Hematopoietic multipotent progenitor cell treated with erythropoietin and hydrocortisone succinate and interleukin-3 and kit ligand, for 6 days (in vitro differentiated cells): ENCODE measurements at places on chromosomes 7 and 10.

DNA sequence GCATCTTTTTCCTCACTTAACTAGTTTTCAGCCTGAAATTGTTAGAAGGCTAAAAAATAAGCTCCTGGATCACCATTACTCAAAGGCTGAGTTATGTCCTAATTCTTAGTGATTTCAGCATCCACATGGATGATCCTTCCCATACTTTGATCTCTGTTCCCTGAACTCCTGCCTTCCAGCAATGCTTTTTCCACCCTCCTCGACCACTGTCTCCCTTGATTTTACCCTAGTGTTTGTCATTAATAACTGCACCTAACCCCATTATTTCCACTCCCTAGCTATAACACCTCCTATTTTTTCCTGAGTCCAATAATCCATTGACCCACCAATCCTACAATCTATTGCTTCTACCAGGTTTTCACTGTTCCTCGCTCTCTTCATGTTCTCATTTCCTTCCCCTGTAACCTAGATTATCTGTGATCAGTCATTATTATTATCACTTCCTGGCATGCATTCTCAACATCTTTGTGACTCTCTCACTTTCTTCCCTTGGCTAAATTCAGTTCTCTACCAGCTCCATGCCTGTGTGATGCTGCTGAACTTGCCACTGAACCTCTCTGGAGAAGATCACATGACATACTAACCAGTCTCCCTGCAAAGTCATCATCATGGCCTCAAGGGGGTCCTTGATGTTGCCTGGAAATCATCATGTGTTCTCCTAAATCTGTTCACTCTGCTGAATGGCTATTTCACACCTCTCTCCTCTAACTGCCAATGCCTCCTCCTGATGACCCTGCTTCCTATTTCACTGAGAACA, 6.5 kb upstream of the CALU start:
- no peak for DNase-seq

GRCh38 chr7:159096736-159097581, 47.7 kb downstream of the VIPR2 start:
- no peak for DNase-seq

DNA sequence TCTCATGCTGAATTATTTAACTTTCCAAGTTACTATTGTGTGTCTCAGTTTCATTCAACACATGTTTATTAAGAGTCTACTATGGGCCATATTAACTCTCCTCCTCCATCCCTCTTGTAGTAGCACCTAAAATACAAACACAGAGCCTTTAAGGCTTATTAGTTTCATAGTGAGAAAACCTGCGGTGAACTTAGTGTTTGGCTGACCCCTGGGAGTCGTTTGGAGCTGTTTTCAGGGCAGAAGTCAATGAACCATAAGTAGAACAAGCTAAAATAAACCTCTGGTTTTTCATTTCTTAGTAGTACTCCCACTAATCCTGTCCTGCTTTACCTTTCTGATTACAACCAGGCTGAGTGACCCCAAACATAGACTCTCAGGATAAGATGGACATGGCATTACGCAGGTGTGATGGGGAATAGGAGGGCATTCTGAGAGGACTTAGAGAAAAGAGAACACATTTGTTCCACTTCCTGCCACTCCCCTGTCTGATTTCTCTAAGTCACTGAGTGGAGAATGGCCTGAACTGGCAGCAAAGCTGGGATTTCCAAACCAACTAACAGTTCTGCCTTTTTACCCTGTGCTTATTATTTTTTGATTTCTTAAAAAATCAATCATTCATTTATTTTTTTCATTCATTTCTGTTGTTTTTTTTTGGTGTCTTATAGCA, 74.5 kb downstream of the LRMDA start:
- DNase-seq, result no peak

GRCh38 chr7:123455965-123456470, 78.4 kb downstream of the IQUB start:
- DNase-seq, result no peak

- DNase-seq, result no peak
Measured at GRCh38 chr7:106560482-106560881, 100.5 kb downstream of the CCDC71L start.

DNA sequence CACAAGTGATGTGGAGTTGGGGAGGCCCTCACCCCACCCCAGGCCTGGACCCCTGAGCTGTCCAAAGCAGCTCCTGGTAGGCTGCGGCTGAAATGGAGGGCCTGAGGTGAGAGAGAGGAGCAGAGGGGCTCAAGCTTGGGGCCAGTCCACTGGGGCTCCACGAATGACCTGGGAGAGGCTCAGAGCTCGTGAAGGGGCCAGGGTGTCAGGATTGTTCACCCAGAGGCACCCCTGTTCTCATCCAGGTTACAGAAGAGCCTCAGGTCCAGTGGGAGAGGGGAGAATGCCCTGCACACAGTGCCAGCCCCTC, 102.2 kb upstream of the RET start:
- no peak for DNase-seq

DNA sequence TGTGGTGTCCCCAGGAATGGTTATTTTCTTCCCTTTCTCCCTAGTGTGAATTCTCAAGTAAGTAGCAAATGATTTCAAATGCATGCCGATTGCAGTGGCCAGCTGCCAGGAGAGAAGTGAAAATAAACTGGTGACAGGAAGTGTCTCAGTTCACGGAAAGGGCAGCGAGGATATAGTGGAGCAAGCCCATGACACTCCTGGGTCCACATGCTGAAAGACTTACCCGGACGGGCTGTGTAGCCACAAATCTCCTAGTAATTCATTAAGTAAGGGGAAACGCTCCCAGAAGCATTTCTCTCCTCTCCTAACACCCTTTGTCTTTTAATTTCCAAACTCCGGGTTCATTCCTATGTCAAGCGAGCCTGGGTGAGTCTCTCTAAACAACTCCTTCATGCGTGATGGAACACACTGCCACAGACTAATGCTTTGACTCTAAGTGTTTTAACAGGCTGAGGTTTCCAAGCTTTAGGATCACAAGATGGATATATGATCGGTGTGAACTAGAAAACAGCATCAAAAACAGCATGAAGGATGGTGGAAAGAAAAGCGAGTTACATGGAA, 125.6 kb downstream of the CYP26A1 start:
- DNase-seq, result peak; percentile 30

DNA sequence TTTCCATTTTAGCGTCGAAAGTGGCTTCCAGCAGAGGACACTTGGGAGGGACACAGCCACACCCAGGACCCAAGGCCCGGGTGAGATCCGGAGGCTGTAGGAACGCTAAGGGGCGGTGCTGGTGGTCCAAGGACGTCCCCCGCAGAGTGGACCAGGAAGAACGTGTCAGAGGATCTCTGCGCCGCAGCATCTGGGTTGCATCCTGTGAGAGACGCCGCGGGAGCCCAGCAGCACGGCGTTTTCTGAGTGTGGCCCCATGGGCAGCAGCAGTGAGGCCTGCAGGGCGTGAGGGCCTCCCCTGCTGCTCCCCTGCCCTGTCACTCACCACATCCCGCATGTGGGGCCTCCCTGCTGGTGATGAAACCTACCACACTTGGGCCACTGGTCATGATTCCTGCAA, 40.5 kb upstream of the BNIP3 start:
- DNase-seq, result no peak

DNA sequence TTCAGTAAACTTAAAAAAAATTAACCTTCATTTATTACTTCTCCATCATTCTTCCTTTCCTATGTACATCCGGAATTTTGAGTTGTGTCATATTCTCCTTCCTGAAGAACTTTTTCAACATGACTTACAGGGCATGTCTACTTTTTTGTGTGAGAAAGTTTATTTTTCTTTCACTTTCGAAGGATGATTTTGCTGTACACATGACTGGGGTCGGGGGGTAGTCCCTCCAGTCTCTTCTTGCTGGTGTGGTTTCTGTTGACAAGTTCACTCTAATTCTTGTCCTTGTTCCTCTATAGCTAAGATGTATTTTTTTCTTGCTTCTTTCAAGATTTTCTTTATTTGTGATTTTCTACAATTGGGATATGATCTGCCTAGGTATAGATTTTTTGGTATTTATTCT, 55.8 kb downstream of the INPP5A start:
- no peak for DNase-seq

- DNase-seq, result no peak
Measured at GRCh38 chr10:44820094-44820493, 91.0 kb upstream of the TMEM72 start.

- DNase-seq, result no peak
Measured at GRCh38 chr7:28493477-28493876, 81.2 kb downstream of the CREB5 start.

GRCh38 chr7:140294454-140294853, 103.9 kb downstream of the SLC37A3 start:
- no peak for DNase-seq

DNA sequence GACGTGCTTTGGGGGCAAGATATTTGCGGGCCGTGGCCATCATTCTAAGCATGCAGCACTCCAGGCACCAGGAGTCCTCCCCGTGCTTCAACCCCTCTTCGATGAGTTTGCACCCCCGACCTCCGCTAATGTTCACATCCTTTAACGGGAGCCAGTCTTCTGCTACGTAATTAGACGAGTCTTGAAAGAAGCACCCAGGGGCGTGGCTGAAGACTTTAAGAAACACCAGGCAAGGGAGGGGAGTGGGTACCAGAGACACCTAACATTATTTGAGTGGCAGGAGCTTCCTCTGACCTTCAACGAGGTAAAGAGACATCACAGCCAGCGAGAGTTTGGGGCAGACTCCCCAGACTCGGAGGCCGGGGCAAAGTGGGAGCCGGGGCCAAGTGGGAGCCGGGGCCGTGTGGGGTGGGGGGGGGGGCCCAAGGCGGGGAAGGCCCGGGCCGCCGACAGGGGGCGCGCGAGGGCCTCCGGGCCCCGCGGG, 31.1 kb upstream of the TOMM7 start:
- DNase-seq, result peak; percentile 85

DNA sequence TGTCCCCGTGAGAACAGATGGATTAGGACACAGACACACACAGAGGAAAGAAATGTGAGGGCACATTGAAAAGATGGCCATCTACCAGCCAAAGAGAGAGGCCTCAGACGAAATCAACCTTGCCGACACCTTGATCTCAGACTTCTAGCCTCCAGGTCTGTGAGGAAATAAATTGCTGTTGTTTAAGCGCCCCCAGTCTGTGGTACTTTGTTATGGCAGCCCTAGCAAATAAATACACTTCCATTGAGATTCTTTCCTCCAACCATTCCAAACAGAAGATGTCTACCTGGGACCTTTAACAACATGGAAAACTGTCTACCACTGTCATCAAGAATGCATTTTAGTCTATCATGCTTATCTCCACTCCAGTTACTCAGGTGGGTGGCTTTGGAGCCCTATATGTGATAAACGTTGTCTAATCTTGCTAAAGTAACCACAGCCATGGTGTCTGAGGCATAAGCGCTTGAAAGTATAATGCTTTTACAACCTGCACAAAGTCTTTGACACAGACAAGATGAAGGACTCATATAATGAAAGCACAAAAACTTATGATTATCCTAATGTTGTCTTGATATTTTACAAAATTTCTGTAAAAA, 244.3 kb downstream of the MTERF1 start:
- DNase-seq, result peak; percentile 54

- no peak for DNase-seq
Measured at GRCh38 chr7:47149208-47149839, 432.6 kb downstream of the TNS3 start.

DNA sequence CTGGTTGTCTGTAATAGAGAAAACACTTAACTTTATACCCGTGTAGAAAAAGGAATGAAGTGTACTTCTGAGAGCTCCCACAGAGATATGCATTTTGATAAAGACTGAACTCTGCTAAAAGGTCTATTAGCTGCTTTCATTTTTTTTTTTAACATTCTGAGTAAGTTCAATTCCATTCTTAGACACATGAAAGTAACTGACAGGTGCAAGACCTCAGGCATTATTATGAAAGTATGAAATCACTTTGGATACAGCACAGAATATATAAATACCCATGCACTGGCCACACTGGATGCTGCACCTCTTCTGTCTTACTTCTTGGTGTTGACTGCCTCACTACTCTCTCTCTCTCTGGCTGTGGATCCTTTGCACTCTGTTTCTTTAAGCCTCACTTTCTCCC, 46.2 kb downstream of the VWDE start:
- DNase-seq, result no peak

- no peak for DNase-seq
Measured at GRCh38 chr10:52678611-52679010, 94.0 kb downstream of the MBL2 start.

GRCh38 chr7:48540746-48541145, 369.5 kb downstream of the ABCA13 start:
- no peak for DNase-seq

- no peak for DNase-seq
Measured at GRCh38 chr7:18040196-18040595, 12.6 kb upstream of the PRPS1L1 start.

- DNase-seq, result no peak
Measured at GRCh38 chr7:70907259-70908247, 224.4 kb upstream of the GALNT17 start.

GRCh38 chr10:100628061-100628460, 92.3 kb downstream of the HIF1AN start:
- DNase-seq, result no peak

DNA sequence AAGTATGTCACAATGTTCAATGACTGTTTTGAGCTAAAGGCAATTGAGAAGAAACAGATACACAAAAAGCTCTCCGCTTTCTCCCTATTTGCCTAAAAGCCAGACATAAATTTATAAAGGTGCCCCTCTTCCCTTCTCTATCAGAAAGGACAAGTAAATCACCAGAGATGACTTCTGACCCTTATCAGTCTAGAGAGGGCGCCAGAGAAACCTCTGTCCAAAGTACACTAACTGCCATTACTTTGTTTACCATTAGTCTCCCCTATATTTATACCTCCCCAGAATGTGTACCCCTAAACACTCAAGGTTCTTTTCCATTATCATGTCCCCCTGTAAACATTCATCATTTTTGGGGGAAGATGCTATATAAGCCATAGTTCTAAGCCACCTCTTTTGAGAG, 49.3 kb downstream of the TPK1 start:
- DNase-seq, result peak; percentile 51

- DNase-seq, result no peak
Measured at GRCh38 chr10:133045556-133046389, 42.0 kb upstream of the ADGRA1 start.

GRCh38 chr10:72567421-72567820, 58.5 kb downstream of the MICU1 start:
- no peak for DNase-seq

DNA sequence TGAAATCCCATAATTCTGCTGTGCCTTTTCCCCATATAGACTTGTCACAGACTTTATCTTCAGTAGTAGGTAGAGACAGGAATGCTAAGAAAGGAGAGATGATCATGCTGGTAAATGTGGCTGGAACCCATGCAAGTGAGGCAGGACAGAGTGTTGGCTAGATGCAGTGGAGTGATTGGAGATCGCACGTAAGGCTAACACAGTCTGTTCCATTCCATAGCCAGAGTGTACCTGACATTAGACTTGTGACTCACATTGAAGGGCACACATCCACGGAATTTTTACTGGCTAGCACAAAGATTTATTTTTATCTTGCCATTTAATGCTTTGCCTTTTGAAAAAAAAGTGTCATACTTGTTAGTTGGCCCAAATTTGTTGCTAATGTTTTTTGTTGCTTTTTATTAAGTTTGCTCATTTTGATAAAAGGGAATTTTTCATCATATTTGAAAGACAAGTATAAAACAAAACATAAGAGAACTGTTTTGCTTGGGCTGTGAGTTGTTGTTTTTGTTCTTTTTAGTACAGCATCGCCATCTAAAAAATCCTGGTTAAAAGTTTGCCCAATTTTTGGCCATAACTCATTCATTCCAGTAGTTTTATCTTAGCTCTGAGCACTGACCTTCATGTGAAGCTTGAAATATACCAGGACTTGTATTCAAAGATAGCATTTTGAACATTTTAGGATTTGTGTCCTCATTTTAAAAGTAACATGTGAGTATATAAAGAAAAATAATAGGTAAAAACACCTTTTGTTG, 81.0 kb downstream of the CPED1 start:
- no peak for DNase-seq
